ENCODE measurements at places on chromosomes 13 and 19.

GRCh38 chr13:77784515-77784914, 87.0 kb downstream of the SLAIN1 start:
- DNase-seq = no peak

GRCh38 chr13:91291078-91291477, 56.4 kb upstream of the MIR17HG start:
- DNase-seq = no peak

DNA sequence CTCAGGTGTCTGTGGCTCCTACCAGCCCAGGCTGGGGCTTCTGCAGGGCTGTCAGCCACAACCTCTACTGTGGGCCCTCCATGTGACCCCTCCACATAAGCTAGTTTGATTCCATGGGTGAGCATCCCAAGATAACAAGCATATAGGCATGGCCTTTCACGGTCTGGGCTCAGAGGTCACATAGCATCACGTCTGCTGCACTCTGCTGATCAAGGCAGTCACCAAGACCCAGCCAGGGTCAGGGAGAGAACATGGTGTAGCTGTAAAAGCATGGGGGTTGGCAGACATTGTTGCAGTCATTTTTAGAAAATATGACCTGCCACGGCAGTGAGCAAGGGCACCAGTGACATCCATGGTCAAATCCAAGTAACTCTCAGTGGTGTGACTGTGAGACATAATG, 698.8 kb downstream of the UQCRFS1 start:
- DNase-seq = no peak

DNA sequence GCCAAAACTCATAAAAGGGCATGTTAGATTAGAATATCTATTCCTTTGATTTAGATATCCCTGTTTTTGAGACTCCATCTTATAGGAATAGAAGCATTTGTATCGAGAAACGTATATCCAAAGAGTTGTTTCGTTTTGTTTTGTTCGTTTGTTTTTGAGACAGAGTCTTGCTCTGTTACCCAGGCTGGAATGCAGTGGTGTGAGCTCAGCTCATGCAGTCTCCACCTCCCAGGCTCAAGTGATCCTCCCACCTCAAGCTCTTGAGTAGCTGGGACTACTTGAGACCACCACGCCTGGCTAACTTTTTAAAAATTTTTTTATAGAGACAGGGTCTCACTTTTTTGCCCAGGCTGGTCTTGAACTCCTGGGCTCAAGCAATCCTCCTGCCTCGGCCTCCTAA, 26.6 kb upstream of the ZMYM5 start:
- no peak for DNase-seq

DNA sequence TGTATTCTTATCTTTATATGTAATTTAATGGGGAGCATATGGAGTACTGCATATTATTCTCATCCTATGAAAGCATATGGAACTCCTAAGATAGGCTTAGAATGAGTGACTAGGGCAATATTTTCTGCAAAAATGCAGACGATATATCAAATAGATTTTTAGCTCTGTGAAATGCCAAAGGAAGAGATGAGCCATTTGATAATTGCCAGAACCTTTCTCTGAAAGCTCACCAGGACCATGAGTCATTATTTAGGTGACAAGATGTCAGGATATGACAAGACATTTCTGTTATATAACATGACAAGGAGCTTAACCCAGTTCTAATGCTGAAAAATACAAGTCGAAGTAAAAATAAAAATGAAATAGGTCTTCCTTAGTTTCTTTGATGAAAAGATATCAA, 145.0 kb downstream of the SLITRK6 start:
- no peak for DNase-seq

DNA sequence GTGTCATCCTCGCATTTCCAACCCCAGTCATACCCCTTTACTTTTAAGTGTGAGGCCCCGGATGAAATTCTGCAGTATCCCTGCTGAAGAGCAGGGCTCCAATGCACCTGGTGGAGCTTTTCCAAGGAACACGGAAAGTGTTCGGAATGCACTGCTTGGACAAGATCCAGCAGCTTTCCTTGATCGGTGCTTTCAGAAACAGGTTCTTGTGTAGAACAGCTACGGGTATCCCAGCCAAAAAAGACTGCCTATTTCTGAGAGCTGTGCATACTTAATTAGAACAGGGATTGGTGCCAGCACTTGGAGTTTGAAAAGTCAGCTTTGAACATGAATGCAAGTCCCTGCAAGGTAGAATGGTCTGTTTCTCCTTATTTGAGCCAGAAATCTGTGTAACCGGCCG, 87.2 kb upstream of the C1QTNF9B start:
- no peak for DNase-seq

- DNase-seq = no peak
Observed at GRCh38 chr13:113996081-113996911, 22.4 kb upstream of the C13orf46 start.

DNA sequence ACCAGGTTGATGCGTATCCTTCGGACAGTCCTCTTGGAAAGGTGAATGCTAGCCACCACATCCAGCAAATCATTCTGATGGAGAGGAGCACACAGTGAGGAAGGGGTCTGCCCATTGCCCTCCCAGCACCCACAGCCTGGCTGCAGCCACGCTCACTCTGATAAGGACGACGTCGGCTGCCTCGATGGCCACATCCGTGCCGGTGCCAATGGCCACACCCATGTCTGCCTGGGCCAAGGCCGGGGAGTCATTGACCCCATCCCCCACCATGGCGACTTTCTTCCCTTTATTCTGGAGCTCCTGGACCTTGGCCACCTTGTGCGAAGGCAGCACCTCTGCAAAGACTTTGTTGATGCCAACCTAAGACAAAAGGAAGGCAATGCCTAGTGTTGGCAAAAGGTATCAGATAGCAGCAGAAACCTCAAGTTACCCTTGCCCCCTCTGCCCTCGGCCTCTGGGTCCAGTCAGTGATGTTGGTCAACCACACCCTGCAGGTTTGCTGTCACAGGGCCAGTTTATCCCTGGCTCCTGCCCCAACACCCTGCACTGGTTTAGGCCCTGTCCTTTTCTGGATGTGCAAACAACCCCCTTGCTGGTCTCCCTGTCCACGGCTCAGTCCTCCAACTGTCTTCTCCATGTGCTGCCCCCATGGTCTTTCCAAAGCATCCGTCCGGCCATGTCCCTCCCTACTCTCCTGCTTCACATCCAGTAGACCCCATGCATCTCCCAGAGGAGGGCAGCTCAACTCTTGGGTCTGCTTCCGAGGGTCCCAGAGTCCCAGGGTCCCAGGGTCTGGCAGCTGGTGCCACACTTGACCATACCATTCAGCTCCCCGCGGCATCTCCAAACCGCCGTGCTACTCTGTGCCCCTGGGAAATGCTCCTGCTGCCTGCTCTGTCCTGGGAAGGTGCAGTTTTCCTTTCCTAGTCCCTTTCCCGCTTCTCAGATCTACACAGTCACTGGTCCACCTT, 73.6 kb downstream of the ATP7B start:
- DNase-seq = no peak

GRCh38 chr19:49469828-49470614, 4.0 kb upstream of the FLT3LG start:
- DNase-seq = peak; percentile 92

- DNase-seq = no peak
Observed at GRCh38 chr13:99977334-99977911, 4.2 kb upstream of the ZIC2 start.

DNA sequence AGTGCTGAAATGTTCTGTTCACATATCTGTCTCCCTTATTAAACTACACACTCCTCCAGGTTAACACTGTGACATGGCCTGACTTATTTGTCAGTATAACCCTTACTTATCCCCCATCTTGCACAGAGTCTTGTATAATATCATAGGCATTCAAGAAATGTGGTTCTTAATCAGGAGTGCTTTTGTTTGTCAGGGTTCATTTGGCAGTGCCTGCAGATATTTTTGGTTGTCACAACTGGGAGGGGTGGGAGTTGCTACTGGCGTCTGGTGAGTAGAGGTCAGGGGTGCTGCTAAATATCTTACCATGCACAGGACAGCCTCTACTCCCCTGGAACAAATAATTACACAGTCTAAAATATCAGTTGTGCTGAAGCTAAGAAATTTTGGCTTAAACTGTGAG, 20.4 kb upstream of the OBI1 start:
- DNase-seq = no peak

- no peak for DNase-seq
Observed at GRCh38 chr13:30877335-30877734, 28.7 kb upstream of the MEDAG start.

GRCh38 chr19:44142059-44142433, 692 bp downstream of the ZNF234 start:
- no peak for DNase-seq

- no peak for DNase-seq
Observed at GRCh38 chr19:40282920-40283319, 2.2 kb downstream of the AKT2 start.

GRCh38 chr19:3576696-3577443, 4.1 kb downstream of the HMG20B start:
- DNase-seq = no peak

DNA sequence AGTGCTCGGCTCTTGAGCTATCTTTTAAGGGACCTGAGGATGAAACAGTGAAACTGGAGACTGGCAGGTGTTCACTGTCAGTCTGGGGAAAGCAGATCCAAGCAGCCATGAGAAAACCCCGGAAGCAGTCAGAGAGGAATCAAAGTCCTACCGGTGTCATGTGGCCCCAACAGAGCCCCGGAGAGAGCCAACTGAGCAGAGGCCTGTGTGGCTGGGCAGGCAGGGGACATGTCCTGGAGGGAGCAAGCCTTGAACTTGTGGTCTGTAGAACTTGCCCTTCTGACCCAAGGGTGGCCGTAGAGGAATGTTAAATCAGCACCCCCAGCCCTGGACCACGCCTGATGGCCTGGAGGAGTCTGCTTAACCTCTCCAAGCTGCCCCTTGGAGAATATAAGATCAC, 113.7 kb upstream of the ZNF507 start:
- no peak for DNase-seq

- DNase-seq = no peak
Observed at GRCh38 chr13:77583581-77583980, 48.1 kb downstream of the SCEL start.

DNA sequence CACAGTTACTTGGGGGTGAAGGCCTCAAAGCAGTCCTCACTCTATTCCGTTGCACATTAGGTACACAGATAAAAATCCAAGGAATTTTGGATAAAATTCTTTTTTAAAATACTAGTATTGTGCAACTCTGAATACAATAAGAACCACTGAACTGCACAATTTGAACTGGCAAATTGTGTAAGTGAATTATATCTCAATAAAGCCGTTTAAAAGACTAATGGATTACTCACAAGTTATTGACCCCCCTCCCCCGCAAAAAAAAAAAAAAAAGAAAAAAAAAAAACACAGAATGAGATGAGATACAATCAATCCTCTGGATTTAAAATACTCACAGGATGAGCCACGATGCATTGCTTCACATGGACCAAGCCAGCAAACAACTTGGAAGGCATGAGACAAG, 86.4 kb downstream of the CRYL1 start:
- no peak for DNase-seq

DNA sequence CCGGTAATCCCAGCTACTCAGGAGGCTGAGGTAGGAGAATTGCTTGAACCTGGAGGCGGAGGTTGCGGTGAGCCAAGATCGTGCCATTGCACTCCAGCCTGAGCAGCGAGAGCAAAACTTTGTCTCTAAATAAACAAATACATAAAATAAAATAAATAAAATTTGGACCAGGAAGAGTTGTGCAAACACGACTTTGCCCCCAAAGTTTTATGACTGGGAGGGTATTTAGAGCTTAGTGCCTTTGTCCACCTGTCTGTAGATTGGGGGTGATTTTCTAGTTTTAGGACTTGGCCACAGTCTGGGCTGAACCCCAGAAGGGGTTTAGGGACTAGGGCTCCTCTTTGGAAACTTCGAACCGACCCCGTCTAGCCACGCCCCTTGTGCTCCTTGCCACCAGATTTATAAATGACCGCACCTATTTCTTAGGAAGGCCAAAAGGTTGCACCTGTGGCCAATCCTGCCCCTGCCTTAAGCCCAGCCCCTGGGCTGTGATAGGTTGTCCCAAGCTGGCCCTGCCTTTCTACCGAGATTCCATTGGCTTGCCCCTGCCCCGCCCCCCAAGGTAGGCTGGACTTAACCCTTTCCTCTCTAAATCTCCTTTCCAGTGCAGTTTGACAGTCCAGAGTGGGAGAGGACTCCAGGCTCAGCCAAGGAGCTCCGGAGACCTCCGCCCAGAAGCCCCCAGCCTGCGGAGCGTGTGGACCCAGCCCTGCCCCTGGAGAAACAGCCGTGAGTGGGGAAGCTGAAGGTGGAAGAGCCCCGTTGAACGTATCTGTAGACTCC, 5.3 kb downstream of the SHD start:
- no peak for DNase-seq

DNA sequence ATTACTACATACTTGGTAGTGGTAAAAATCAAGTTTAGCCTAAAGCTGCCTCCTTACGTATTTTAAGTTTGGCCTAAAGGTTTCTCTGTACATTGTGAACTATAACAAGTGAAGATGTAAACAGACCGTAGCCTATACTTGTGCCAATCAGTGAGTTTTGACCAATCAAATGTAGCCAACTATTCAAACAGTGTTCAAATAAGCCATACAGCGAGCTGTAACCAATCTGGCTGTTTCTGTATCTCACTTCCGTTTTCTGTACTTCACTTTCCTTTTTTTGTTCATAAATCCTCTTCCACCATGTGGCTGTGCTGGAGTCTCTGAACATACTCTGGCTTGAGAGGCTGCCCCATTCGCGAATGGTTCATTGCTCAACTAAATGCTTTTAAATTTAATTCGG, 2504.6 kb downstream of the PCDH9 start:
- DNase-seq = no peak

GRCh38 chr13:24627090-24627714, 53.0 kb upstream of the ATP12A start:
- DNase-seq = no peak

- peak; percentile 65 for DNase-seq
Observed at GRCh38 chr13:19959141-19959830, 759 bp downstream of the ZMYM2 start.

DNA sequence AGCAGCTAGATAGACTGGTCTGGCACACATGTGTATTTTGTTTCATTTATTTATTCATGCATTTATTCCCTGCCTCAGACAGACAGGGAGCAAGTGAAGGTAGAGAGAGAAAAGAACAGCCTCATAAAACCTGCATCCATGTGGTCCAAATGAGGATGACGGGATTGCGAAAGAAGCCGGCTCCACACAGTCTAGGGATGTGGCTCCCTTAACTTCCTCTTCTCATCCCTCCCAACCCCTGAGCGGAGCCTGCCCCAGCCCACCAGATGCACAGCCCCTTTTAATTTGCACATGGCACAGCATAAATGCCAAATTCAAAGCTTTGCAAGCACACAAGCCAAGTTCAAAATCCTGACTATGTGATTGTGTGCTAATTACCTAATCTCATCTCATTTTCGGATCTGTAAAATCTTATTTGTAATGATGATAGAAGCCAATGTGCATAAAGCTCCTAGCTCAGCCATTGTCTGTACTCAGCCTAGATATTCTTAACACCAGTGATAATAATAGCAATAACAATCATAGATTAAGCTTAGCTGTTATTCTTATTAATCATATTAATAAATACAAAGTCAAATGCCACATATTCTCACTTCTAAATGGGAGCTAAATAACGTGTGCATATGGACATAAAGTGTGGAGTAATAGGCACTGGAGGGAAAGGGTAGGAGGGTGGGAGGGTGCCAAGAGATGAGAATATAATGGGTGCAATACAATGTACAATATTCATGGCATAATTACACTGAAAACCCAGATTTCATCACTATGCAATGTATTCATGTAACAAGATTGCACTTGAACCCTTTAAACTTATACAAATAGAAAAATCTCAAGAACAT, 156.3 kb downstream of the DCT start:
- no peak for DNase-seq
